ENCODE measurements at places on chromosomes 7 and 10.

GRCh38 chr10:4334015-4334414 lies 492.0 kb upstream of the AKR1E2 start:
- DNase-seq, result no peak

GRCh38 chr7:120731271-120731670 lies 126.7 kb downstream of the TSPAN12 start:
- no peak for DNase-seq

DNA sequence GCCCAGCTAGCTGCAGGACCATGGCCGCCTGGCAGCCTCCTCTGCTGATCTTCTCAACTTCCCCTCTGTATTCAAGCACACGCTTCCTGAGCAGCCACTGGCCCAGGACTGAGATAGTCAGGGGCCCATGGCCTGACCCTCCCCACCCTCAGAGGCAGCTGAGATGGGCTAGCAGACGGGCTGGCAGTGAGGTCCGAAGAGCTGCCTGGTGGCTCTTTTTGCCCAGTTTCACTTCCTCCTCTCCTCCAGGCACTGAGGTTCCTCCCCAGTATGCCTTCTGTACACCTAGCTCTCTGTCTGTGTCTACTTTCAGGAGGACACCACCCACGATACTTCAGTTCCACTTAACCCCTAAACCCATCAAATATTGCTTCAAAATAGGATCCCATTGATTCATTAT lies 395.6 kb downstream of the TNS3 start:
- no peak for DNase-seq

DNA sequence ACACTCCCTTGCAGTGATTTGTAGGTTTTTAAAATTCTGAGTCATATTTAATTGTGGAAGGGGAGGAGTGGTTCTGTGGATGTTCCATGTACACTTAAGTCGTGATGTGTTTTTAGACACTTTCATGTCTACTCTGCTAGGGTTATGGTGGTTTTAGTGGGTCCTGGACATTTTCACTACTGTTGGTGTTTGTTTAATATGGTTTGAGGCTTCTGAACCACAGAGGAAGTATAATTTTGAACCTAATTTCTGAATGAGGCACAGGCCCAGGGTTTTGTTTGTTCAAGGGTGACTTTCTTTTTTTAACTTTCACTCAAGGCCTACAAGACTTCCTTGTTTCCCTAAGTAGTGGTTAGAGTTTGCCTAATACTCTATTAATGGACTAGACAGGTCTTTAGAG lies 13.3 kb downstream of the SLC26A5 start:
- DNase-seq, result no peak

DNA sequence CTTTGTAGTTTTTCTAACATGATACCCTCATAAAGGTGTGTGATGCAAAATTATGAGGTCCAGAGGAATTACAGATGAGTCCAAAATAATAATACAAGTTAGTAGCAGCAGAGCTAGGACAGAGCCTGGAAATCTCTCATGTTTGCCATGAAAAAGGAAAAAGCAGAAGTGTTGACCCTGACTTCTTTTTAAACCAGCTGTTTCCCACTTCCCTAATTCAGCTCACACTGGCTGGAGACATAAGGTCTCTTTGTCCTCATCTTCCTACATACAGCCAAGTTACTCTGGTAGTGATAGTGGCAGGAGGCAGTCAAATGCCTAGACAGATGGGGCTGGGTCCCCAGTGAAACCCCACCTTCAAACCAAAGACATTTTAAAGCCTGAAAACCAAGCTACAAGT lies 269.2 kb downstream of the C7orf25 start:
- DNase-seq, result no peak

- no peak for DNase-seq
Observed at GRCh38 chr7:20236790-20237189, 19.6 kb upstream of the MACC1 start.

- no peak for DNase-seq
Observed at GRCh38 chr10:33335801-33336581, 1.5 kb upstream of the NRP1 start.

DNA sequence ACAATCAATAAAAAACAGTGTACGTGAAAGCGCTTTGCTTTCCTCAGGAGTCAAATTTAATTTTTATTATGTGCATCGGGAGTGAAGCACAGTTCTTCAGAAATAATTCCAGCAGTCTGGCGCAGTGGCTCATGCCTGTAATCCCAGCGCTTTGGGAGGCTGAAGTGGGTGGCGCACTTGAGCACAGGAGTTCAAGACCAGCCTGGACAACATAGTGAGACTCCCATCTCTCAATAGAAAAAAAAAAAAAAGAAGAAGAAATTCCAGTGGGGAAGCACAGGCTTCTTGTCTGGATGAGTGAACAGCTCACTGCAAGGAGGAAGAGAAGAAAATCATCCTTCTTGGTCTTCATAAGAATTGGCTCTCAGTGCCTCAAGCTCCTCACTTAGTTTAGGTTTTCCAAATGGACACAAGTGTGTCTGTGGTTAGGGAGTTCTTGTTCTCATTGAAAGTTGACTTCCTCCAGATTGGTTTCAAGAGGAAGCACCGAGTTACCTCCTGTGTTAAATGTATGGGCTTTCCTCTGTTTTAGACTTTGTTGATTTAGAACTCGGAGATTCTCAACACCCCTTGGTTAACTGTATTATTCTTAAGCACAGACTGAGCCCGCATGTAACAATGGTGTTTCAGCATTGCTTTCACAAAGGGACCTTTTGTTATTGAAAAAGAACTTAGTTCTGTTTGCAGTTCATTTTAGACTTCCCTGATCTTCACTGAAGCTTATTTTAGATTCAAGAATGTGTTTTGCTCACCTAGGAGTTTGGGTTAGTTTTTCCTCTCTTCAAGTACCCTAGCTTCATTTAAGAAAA lies 28.0 kb downstream of the LMTK2 start:
- DNase-seq, result no peak

GRCh38 chr10:118521415-118522117 lies 73.9 kb downstream of the PRLHR start:
- no peak for DNase-seq

DNA sequence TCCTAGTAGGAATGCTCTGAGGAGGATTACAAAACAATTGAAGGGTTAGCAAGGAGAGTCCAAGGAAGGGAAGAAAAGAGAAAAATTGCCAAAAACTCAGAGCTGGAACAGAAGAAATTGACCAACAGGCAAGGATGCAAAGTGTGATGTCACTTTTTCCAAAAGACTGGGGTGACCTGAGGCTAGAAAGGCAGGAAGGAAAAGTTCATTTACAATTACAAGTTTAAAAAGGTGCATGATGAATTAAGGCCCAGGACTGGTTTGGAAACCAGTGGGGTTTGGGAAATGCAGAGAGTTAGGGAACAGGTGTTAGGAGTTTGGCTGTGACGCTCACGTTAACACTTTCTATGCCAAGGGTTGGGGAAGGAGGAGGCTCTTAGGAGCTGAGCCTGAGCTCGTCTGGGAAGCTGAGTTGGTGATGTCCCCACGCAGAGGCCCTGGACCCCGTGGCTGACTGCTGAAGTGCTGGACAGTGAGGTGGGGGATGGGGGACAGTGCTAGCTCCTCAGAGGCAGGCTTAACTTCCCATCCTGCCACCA lies 92.6 kb upstream of the PODXL start:
- DNase-seq, result no peak

GRCh38 chr7:105647591-105647990 lies 66.3 kb upstream of the EFCAB10 start:
- no peak for DNase-seq

DNA sequence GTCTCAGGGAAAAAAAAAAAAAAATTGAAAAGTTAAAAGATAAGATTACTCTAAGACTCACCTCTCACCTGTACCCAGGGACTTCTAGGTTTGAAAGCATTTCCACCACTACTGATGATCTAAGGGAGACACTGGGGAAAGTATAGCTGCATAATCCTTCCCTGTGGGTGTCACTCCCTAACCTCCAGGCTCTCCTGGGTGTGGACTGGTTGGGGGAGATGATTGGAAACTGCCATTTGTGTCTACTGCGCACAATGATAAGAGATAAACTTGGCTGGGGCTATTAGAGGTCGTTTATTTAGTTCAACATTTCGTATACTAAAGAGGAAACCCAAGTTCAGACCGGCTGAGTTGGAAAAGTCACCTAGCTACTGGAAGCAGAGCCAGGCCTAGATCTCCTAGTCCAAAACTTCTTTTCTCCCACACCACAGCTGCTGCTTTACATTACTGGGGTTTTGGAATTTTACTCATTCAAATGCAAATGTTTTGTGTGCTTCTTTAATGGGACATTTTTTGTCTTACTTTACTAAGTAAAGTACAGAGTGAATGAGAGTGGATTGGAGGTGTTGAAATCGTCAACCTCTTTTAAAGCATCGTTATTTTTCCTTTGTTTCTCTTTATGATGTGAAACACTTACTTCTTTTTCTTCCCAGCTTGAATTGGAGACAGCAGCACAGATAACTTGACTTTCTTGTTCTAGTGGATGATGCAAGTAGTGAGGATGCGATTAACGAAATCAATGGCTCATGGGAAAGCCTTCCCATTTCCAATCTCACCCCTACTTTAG lies 22.3 kb upstream of the SEC61G start:
- DNase-seq, result no peak

GRCh38 chr7:117402109-117402508 lies 25.2 kb downstream of the ASZ1 start:
- no peak for DNase-seq

- no peak for DNase-seq
Observed at GRCh38 chr7:96069401-96069800, 252.5 kb downstream of the SLC25A13 start.

DNA sequence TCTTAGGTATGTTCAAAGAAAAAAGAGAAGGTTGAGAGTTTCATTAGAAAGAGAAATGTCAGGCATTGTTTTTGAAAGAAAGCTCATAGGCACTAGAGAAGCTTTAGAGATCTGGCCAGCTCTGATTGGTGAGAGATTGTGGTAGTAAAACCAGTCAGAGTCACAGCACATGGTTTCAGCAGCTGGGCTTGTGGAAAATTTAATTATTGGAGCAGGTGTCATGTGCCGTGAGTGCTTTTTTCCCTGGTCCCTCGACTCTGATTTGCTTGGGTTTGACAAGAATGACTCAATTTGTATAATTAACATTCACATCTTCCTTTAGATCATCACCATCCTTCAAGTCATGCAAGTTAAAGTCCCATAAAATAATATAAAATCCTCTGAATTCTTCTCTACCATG lies 35.2 kb downstream of the MRPL32 start:
- DNase-seq, result no peak

DNA sequence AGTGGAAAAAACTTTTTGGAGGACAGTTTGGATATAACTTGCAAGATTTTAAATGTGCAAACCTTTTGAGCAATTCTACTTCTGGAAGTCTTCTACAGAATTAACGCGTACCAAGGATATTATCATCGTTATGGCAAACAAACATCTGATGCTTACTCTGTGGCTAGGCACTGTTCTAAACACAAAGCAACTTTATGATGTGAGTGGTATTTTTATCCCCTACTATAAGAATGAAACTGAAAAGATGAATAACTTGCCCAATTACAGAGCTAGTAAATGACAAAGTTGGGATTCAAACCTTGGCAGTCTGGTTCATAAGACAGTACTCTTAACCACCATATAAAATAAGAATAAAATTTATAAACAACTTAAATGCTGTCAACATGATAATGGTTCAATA lies 15.8 kb downstream of the ASZ1 start:
- DNase-seq, result no peak

- DNase-seq, result no peak
Observed at GRCh38 chr10:124529661-124530214, 68.1 kb downstream of the LHPP start.

GRCh38 chr10:12583891-12584595 lies 234.7 kb downstream of the CAMK1D start:
- no peak for DNase-seq

DNA sequence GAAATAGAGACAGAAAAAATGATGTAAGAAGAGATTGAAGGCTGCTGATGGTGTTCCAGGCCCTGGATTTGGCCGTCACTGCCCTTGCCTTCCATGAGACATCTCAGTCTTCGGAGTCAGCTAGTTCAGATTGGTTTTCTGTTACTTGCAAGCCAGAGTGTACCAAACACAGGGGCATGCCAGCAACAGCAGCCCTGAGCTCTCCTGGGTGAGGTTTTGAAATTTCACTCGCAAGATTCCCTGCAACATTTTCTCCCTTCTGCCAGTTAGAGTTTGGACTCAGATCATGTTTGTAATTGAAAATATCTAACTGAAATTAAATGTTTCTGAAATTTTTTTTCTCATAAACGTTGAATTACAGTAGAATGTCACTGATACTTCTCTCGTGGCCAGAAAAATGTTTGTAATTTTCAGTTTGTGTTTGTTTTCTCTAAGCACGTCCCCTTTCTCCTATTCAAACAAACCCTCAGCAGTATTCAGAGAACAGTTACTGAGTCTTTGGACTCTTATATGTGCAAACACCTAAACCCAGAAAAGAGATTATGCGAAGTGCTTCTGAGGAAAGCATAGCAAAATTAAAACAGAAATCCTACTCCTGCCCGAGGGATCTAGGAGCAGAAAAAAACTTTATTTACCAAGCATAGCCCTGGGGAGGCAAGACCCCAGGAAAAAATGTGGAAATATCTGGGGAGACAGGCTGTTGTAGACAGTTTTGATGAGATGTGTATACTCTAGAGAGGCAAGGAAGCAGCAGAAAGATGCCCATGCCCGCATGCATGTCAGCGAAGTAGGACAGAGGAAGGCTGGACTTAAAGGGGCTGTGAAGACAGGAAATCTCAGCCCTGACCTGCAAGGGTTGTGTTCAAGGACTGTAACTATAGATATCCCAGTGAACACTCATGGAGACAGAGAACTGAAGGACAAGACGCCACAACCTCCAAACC lies 43.0 kb upstream of the NAMPT start:
- DNase-seq, result no peak

DNA sequence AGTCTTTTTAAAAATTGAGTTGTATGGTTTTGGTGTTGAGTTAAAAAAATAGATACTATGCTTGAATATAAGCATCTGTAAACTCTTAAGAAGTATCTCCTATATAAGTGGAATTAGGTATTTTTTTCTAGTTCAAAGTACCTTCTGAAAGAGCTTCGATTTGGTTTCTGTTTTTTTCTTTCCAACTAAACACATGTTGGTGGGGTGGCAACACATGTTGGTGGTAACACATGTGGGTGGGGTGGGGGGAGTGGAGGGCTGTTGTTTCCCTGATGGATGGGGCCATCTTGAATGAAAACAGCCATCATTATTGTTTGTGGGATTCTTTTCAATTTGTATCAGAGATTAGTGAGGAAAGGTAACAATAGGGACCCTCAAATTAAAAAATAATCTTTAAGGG lies 178.9 kb downstream of the STK31 start:
- no peak for DNase-seq

GRCh38 chr7:46738796-46739195 lies 817.7 kb upstream of the IGFBP3 start:
- no peak for DNase-seq

DNA sequence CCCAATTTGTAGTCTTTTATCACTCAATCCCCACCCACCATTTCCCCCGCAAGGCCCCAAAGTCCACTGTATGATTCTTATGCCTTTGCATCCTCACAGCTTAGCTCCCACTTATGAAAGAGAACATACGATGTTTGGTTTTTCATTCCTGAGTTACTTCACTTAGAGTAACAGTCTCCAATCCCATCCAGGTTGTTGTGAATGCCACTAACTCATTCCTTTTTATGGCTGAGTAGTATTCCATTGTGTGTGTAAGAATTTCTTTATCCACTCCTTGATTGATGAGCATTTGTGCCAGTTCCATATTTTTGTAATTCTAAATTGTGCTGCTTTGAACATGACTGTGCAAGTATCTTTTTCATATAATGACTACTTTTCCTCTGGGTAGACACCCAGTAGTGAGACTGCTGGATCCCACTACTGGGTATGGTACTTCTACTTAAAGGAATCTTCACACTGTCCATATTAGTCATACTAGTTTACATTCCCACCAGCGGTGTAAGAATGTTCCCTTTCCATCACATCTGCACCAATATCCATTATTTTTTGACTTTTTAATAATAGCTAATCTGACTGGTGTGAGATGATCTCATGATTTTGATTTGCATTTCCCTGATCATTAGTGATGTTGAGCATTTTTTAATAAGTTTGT lies 152.6 kb downstream of the JMJD1C start:
- no peak for DNase-seq

Measured in left kidney (tissue), 8 donors.